ENCODE measurements at places on chromosomes 16 and 17.

DNA sequence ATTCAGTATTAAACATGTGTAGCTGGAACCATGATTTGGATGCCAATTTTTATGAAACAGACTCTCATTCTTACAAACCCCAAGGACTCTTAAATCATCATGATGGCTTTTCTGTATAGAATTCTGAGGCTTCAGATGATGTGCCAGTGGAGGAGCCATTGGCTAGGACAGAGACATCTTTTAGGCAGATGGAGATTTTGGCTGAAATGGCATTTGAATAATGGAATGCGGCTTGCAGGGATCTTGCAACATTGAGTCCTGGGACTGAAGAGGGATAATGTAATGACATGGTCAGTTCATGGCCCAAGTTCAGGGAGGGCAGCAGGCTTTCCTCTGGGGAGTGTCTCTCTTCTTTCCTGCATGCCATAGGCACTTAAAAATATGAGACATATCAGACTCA, 172.4 kb downstream of the ABCA8 start:
- no peak for DNase-seq

GRCh38 chr17:61449707-61450640, 2.2 kb upstream of the TBX4 start:
- no peak for DNase-seq

DNA sequence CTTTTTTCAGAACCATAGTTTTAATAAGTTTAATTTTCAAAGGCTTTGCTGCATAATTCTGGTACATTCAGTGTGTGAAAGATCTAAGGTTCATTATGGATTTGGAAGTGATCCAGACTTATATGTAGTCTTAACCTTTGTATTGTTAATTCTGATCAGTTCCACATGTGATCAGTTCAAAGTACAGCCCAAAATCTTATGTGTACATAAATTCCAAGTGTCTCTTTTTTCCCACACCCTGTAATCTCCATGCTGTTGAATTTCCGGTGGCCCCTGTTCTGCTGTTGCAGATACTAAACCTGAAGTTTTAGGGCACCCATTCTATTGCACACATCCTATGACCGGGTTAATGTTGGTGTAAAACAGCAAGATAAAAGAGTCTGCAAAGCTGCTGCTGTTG, 1147.5 kb upstream of the CDH8 start:
- DNase-seq, result no peak

DNA sequence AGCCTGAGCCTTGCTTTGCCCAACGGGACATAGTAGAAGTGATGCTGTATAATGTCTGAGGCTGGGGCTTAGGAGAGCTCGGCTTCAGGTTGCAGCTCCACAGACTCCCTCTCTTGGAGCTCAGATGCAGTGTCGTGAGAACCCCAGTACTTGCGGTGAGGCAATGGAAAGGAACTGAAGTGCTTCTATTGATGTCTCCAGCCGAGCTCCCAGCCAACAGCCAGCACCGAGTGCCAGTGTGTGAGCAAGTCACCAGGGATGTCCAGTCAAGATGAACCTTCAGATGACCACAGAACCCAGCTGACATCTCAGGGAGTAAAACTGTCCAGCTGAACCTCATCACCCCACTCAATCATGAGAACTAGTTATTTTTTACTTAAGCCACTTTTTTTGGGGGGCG, 268.1 kb downstream of the IRF8 start:
- no peak for DNase-seq

DNA sequence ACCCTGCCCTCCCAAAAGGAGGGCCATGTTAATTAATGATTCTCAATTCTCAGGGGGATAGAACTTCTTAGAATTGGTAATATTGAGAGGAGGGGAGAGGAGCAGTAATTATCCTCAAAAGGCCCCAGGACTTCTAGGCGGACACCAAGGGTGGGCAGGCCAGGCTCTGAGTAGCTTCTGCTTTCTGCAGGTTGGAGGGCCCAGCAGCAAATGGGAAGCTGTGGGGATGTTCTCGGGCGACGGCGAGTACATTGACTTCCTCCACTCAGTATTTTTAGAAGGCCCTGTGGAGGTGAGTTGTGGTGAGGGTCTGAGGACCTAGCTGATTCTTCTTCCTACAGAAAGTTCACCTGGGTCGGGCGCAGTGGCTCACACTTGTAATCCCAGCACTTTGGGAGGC, 57.5 kb downstream of the DNAH2 start:
- no peak for DNase-seq

DNA sequence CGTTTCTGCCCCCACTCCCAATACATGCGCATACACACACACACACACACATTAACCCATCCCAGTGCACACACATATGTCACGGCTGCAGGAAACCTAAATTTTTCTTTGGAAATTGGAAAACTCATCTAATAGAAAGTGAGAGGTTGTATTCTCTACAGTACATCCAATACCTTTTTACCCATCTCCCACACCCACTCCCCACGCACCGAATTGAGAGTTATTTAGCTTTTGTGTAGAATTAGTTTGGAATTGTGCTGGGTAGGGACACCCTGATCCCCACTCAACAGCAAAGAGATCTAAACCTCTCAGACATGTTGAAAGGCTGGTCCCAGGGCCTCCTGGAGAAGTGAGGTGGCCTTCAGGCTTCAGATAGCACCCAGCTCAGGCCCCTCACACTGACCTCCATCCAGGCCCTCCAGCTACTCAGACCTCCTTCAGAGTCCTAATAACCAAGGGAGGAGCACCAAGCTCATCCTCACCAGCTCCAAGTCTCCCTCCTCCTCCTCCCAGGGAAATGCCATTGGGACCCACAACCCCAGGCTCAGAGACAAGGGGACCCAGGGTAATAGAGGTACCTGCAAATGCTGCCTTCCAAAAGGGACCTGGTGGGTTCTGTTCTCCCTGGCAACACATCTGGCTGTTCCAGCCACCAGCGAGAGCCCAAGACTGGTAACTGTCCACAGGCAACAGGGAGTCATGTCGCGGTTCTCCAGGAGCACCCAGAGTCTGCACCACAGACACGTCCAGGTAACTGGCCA, 955 bp downstream of the HOXB13 start:
- DNase-seq, result no peak

DNA sequence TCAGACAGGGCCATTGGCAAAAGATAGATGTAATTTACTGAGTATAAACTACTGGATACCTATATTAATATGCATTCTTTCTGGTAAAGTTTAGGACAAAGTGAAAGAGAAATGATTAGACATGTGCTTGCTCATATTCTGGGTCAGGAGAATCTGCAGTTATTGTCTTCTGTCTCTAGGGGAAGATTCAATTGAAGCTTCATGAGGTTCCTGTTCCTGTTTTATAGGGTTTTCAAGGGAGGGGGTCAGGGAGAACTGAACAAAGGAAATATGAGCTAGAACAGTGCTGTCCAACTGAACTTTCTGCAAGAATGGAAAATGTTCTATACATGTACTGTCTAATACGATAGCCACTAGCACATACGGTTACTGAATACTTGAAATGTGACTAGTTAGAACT, 59.3 kb upstream of the CORO6 start:
- no peak for DNase-seq

DNA sequence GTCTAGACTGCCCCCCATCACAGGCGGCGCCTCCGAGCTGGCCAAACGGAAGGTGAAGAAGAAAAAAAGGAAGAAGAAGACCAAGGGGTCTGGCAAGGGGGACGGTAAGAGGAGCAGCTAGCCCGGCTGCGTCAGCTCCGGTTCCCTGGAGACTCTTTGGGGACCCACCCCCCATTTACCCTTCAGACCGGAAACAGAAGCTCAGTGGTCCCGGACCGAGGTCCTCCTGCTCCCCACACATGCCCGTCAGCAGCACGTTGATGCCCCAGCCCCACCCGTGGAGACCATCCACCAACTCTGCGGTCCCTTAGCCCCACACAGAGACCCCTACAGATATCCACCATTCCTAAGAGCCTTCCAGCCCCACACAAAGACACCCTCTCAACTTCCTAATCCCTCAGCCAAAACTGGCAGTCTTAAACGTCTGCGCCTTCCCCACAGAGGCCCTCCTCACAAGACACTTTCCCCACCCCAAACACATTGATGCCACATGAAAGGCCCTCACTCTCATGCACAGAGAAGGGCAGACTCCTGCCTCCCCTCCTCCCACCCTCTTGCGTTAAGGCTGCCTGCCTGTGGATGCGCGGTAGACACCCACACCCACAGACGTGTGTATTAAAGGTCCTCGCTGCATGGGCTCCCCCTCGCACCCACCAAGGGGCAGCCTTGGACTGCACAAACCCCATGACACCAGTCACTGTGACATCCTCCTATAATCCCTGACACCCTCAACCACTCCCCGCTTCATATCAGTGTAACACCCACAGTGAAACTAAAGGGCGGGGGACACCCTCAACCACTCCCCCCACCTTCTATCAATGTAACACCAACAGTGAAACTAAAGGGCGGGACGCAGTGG, 58.2 kb upstream of the RPH3AL start:
- DNase-seq, result peak; percentile 57

DNA sequence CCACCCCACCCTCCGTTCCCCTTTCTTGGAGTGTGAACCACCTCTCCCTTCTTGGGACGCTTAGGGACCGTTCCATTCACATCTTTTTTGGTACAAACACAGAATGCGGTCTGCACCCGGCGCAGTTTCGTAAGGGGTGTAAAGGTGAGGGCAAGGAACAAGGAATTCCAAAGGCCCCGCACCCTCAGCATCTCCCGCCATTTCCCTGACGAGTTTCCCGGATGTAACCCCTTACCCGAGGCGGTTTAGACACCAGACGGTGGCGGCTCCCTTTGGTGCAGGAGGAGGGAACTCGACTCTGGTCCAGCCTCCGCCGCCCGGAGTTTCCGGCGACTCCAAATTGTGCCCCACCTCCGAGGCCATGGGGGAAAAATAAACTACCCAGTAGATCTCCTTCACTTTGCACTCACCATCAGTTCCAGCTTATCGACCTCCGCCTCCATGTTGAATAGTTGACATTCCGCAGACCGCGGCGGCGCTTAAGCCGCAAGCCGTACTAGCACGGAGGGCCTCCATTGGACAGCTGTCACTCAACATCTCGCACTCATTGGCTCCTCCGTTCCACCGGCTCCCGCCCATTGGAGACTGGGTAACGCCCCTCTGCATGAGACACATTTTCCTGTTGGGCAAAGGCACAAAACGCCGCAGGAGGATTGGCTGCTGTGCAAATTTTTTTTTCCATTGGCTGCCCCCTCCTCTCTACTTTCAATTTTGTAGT, at the start of gene SKA2:
TSS of gene SKA2 (minus strand) at position 466 of the 718 bp plus-strand sequence. CDS start at position 443, 23 bp downstream.
- DNase-seq, result no peak

DNA sequence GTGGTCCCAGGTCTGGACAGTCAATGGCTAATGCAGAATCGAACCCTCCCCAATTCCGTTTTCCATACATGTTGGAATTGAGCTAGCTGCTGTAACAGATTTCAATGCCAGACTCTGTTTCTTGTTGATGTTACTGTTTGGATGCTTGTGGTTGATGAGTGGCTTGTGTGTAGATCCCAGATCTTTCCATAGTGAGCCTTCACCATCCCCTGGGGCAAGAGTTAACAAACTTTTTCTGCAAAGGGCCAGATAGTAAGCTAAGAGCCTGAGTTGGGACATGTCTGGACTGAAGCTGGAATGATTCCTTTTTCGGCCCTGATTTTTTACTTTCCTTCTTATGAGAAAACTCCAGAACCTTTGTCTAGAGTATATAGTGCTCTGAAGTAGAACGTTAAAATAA, 296.3 kb downstream of the CPPED1 start:
- DNase-seq, result no peak

DNA sequence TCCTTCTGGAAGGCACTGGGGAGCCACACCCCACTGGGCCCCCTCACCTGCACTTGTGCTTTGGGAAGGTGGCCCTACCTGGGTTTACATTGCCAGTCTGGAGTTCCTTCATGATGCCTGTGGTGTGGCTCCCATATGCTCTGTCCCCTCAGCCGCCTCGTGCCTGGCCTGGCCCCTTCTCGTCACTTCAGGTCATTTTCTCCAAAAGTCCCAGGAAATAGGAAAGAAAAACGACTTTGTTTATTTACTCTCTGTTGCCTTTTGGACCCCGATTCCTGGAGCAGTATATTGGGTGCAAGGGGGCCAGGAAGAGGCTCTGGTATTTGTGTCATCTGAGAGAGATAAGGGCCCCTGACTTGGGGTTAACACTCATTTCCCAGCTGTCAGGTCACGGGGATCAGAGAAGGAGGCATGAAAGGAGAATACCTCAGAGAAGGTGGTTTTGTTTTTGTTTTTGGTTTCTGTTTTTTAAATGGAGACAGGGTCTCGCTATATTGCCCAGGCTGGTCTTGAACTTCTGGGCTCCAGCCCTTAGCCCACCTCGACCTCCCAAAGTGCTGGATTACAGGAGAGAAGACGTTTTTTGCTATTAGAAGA, 4.7 kb downstream of the SOCS3 start:
- DNase-seq, result peak; percentile 61

GRCh38 chr17:39676198-39676819, 8.1 kb downstream of the PNMT start:
- DNase-seq, result peak; percentile 57

DNA sequence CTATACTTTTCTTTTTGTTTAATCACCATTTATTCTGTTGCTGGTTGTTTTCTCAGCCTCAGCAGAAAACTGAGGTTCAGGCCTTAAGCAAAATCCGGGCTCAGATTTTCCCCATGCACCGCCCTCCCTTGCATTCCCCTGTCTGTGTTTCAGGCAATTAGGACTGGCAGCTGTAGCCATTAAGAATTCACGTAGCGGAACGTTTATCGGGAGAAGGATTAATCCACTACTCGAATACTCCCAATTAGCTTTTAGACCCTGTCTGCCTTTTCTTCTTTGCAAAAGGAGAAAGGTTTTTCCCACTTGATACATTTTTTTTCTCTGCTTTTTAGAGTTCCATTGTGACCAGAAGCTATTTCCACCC, 173.1 kb downstream of the RPTOR start:
- DNase-seq, result no peak

- DNase-seq, result no peak
Measured at GRCh38 chr17:71631483-71631882, 489.3 kb upstream of the SOX9 start.

GRCh38 chr16:66135421-66135831, 231.1 kb upstream of the CDH5 start:
- no peak for DNase-seq

GRCh38 chr17:16880121-16880842, 91.6 kb downstream of the TNFRSF13B start:
- no peak for DNase-seq

DNA sequence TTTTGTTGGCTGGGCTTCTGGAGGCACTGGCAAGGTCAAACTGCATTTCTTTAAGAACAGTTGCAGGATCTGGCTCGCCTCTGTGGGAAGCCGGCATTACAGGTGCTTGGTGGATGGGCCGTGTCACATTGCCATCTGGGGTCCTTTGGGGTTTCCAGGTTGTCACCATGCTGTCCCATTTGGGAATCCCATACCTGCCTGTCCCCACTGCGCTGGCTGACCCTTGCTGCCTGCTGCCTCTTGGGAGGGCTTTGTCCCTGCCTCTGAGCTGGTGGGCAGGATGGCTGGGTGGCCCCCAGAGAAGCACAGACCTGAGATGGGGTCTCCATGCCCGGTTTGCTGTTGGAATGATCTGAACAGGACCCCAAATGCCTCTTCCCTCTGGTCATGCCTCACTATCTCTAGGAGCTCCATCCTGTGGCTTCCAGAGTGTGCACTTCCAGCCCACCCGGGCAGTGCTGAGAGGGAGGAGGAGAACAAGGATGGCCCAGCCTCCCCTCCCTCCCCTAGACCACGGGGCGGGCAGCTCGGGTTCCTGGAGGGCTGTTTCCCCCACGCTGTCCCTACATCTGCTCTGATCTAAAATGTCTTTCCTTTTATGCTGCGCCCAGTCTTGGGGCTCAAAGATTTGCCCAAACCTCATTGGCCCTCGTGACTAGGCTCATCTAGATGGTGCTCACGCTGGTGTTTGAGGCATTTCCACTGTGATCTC, 28.0 kb downstream of the OR1D5 start:
- no peak for DNase-seq

GRCh38 chr17:63138713-63139112, 172.7 kb downstream of the TANC2 start:
- no peak for DNase-seq

GRCh38 chr17:40086150-40087044, 14.0 kb downstream of the NR1D1 start:
- peak; percentile 68 for DNase-seq

Measured in activated CD4-positive, alpha-beta T cell treated with anti-CD3 and anti-CD28 coated beads, Interleukin-2, Interleukin-6, amounts not matched to agents 100 ng/mL and 50 ng/mL, durations not matched to agents 16 hours and 8 hours (primary cell).